ENCODE measurements at places on chromosomes 11 and 22. TPM values are rescaled to one million over a fixed set of nuclear protein-coding genes. Genes with fewer than 3 reads are reported as not detected.

DNA sequence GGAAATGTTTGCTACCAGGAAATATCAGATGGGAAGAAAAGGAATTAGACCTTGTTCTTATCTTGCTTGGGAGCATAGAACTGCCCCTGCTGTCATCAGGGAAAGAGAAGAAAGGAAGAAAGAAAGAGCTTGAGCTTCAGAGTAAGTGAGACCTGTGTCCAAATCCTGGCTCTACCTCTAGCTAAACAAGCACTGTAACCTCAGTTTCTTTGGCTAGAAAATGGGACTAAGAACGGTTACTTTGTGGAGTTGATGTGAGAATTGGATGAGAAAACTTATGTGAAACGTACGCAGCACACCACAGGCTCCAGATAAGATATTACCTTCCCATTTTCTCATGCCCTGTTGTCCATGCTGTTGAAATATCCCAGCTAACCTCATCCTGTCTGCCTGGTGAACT, 57.1 kb upstream of the CREB3L1 start:
- no peak for DNase-seq

DNA sequence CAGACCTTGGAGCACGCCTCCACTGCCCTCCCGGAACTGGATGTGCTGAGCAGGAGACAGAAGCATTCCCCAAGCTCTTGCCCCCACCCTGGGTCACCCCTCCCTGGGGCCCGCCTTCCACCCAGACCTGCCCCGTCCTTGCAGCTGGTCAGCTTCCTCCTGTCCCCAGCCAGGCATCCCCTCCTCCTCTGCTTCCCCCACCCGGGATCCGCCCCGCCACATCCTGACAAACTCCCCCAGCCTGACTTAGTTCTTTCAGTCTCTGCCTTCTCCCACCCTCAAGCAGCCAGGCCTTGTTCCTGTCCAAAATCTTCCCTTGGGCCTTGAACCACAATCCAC, 1.1 kb upstream of the PLXNB2 start:
- no peak for DNase-seq

GRCh38 chr22:36864454-36865215, 3.8 kb downstream of the NCF4 start:
- no peak for DNase-seq

Gene SIK3
- total RNA-seq = 23.4 TPM

Gene HIC2
- 4.3 TPM for total RNA-seq

All from esophagus squamous epithelium (tissue), 5 donors.